ENCODE measurements at places on chromosomes 3 and 15.

DNA sequence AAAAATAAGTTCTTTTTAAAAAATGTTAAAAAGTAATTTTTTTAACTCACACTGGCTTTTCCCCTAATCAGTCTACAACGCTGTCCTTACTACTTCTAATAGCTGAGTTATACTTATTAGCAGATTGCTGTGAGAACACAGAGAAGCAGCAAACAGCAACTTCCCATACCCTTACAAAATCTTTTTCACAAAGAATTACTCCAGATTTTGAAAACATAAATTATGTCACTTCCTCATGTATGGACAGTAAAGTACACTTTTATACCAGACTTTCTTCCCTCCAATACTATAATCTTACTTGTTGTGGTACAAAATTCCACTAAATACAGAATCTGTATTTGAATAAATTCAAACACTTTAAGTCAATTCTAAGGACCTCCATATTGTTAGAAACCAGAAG lies 2.1 kb downstream of the PHC3 start:
- no peak for DNase-seq

GRCh38 chr3:52299247-52299878 lies 11.7 kb downstream of the GLYCTK start:
- DNase-seq = no peak

GRCh38 chr3:16665282-16665741 lies 60.1 kb upstream of the DAZL start:
- DNase-seq = no peak

DNA sequence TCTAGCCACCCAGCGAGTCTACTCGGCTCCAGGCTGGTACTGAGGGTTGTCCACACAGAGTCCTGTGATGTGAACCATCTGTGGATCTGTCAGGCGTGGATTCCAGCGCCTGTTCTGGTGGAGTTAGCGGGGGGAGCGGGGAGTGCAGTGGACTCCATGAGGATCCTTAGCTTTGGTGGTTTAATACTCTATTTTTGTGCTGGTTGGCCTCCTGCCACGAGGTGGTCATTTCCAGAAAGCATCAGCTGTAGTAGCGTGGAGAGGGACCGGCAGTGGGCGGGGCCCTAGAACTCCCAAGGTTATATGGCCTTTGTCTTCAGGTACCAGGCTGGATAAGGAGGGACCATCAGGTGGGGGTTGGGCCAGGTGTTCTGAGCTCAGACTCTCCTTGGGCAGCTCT lies 446.5 kb downstream of the EDEM1 start:
- DNase-seq = no peak

DNA sequence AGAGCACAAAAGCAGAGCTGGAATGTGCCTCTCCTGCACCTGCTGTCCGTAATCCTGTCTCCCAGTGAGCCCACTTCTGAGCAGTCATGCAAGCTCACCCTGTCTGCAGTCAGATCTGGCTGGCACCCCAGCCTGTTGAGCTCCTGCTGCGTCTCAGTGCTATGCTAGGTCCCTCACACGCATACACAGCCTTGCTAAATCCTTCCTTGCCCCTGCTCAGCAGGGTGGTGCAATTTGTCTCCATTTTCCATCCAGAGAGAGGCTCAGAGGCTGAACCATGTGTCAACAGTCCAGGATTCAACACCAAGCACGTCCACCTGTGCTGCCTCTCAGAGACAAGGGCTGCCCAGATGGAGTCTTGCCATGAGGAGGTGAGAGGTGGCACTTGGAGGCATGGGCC lies 11.0 kb downstream of the POMGNT2 start:
- DNase-seq = no peak

DNA sequence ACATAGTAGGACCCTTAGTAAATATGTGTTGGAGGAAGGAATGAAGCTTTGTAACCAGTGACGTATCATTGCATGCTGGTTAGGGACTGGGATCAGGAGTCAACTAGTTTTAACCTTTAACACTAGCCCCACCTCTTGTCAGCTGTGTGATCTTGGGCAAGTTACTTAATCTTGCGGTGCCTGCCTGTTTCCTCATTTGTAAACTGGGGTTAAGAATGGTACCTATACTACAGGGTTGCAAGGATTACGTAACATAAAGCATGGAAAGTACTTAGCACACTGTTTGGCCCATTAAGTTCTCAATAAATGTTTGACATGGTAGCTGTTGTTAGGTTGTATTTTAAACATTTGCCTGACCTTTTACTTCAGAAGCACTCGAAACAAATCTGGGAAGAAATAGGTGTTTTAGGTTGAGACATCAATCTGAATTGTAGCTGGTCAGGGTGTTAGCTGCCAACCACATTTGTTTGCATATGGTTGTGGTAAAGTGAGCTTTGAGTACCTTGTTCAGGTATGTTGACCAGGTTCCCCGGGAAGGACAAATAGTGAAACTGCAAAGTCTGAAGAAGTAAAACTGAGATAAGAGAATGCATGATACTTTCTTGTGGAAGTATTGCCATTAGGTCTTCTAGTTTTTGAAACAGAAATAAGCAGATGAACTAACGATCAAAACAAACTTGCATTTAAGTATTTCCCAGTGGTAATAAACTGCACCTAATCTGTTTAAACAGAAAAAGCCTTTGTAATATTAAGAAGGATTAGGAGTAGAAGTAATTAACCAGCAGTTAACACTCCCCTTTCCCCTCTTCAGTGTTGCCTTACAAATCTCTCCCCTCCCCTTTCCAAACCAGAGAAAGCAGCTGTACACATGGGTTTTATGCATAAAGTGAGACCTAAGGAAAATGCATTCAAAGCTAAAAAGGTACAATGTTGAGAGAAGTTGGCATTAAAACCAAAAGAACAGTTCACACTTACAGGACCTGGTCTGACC lies 25.8 kb upstream of the SCAANT1 start:
- peak; percentile 10 for DNase-seq

DNA sequence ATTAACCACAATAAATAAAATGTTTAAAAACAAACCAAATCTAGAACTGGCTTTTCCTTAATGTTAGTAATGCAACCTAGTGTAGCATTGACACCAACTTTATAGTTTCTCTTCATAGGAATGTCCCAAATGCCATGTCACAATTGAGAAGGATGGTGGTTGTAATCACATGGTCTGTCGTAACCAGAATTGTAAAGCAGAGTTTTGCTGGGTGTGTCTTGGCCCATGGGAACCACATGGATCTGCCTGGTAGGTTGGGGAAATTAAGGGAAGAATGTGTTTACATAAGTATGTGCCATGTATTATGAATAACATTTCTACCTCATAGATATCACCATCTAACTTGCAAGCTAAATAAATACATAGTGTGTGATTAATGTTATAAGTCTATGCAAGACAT lies 84.4 kb upstream of the GOLGA6B start:
- DNase-seq = no peak

GRCh38 chr3:15291589-15292541 lies 40.5 kb downstream of the SH3BP5 start:
- DNase-seq = no peak

- no peak for DNase-seq
Observed at GRCh38 chr15:40162552-40162951, 1.7 kb downstream of the BUB1B start.

DNA sequence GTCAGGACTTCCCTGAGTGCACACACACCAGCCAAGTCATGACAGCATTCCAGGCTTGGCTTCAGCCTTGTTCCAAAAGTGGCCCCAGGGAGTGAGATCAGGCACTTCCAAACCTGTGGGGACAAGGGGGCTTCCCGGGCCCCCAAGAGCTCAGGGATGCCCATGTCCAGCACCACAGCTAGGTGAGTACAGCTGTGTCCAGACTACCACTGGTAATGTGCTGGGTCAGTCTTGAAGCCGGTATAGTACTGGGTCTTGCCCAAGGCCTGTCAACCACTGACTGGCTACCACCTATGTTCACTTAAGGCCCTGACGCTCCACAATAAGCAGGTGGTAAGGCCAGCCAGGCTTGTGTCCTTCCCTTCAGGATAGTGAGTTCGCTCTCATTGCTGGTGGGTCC lies 249.3 kb downstream of the UNC13C start:
- DNase-seq = no peak

All from DMS79 treated with DMSO at 0.1 percent for 48 hours (cell line).